ENCODE measurements at places on chromosomes 16 and 17.
A peak's percentile ranks its signal among the peaks of the same experiment; 100 is the strongest.

DNA sequence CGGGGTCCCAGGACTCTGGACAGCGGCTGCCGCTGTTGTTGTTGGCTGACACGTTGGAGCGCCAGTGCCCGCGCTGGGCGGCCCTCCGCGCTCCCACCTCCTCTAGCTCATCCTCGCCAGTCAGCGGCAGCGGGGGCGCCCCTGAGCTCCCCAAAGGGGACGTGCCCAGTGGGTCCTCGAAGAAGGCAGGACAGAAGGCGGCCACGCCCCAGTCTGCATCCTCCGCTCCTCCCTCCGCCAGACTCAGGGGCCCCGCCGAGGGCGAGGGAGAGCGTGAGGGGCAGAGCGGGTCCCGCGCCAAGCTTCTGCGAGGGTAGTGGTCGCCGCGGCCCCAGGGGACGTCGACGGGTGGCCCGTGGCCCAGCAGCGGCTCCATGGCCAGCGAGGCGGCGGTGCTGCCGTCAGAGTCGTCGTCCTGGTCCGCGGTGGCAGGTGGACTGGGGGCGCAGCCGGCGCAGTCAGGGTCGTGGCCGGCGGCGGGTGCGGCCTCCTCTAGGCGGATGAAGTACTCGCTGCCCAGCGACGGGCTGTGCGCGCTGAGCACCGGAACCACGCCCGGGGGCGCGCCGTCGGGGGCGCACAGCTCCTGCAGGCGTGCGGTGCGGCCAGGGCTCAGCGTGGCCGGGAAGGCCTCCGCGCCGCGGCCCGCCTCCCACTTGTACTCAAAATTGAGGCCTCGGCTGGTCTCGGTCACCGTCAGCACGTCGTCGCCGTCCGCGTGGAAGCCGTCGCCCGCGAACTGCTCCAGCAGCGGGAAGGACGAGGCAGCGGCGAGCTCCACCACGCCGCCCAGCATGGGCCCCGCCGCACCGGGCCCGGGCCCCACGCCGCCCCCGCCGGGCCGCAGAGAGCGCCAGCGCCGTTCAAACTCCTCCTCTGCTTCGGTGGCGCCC is 43.2 kb upstream of the PVALEF start:
- no peak for DNase-seq

DNA sequence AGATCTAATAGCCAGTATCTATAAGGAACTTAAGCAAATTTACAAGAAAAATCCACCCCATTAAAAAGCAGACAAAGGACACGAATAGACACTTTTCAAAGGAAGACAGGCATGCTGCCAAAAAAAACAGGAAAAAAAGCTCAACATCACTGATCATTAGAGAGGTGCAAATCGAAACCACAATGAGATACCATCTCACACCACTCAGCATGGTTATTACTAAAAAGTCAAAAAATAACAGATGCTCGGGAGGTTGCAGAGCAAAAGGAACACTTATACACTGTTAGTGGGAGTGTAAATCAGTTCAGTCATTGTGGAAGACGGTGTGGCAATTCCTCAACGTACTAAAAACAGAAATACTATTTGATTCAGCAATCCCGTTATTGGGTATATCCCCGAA is 9.6 kb downstream of the STX8 start:
- DNase-seq = no peak

DNA sequence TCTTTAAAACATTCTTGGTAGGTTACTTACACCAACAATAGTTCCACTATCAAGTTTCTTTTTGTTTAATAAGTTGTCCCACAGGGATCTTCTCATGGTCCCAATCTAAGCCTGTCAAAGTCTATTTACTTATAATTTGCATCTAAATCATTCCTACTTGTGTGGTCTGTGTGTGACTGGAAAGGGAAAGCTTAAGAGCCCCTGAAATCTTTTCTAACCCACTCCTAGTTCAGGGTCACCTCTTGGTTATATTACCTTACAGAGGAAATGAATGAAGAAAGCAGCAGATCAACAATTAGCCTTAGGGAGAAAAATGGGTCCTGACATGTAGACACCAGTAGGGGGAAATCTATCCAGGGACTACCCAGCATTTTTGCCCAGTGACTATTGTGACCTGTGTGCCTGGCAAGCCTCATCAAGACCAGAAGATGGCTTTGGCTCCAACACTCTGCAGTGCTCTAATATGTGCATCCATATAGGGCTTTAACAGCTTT is 110.4 kb upstream of the HAS3 start:
- DNase-seq = peak; percentile 80

DNA sequence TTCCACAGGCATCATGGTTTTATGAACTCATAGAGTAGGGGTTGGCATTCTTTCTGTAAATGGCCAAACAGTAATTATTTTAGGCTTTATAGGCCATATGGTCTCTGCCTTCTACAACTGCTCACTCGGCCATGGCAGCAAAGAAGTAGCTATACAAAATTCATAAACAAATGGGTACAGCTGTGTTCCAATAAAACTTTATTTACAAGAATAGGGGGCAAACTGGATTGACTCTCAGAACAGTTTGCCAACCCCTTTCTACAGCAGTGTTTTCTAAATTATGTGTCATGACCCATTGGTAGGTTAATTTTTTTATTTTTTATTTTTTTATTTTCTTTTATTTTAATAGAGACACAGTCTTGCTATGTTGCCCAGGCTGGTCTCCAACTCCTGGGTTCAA is 20.4 kb downstream of the GOT2 start:
- no peak for DNase-seq

- no peak for DNase-seq
These were observed 16.0 kb upstream of the WIPF2 start for GRCh38 chr17:40203131-40203530.

GRCh38 chr17:17904166-17905035 is 67.6 kb upstream of the SREBF1 start:
- no peak for DNase-seq

DNA sequence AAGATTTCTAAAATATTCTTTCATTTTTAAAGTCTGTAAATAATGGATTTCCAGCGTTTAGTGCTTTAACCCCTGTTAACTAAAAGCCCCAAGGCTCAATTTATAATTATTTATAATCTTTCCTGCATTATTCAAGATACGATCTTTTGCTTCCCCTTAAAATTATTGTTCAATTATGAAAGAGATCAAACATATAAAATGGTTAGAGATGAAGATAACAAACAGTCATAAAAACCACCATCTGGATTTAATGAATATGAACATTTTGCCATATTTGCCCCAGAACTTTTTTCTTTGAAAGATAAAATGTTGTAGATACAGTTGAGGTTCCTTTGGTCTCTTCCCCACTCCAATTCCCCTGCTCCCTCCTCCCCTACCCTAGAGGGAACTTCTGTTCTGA is 17.6 kb downstream of the WWP2 start:
- no peak for DNase-seq

DNA sequence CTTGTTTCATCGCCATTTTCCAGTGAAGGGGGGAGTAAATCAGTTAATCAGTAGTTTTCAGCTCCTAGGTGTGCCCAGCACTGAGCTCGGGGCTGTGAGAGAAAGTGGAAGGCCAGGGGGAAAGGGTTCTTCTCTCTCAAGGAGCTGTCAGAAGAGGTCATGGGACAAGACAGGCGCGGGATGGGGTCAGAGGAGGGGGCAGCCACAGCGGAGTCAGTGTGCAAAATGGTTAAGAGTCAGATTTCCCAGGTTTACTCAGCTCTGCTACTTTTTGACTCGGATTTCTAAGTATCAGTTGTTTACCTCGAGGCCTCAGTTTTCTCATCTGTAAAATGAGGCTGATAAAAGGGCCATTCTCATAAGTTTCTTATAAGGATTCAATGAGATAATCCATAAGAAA is 4.3 kb upstream of the XYLT1 start:
- DNase-seq = no peak

DNA sequence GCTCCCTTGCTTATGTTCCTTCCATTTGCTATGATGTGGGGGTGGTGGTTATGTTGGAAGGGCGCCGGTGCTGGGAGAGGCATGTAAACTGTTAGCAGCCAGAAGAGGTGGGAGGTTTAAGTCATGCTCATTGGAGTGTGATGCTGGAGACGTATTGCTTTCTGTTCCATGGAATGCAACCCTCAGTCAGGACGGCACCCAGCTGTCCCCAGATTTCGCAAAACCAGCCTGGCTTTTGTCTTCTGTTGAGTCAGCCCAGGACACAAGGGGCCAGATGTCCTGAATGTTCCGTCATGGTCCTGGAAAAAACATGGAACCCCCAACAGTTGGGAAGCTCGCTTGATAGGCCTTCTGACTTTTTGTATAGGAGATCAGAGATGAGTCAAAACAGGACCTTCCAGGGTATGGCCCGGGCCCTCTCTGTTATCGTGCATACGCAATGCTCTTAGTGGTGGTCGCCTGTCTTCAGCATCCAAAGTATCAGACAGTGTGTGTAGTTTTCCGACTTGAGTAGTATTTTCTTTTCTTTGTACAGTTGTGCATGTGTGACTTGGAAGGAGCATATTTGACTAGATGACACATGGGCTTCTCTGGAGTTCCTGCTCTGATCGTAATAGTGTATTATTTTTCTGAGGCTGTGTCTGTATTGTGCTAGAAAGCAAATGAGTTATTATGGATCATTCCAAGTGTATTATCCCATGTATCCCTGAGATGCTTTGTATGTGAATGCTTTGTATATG is 201.9 kb downstream of the SNX29 start:
- no peak for DNase-seq

DNA sequence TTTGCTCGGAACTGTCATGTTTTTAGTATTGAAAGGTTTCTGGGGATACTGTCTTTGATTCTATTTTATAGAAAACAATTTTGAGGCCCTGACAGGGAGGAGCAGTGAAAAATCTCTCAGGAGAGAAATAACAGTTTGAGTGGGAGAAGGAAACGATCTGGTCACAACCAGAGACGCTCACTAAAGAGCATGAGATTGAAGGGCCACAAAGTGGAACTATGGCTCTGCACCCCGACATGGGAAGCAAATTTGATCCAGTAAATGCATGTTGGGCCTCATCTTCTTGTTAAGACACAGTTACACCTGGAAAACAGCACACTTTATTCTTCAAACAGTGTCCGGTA is 492 bp downstream of the ERAL1 start:
- DNase-seq = no peak

GRCh38 chr17:4678448-4679026 is 25.4 kb downstream of the PELP1 start:
- DNase-seq = peak; percentile 61

GRCh38 chr16:10881479-10882030 is 4.6 kb downstream of the CIITA start:
- no peak for DNase-seq

DNA sequence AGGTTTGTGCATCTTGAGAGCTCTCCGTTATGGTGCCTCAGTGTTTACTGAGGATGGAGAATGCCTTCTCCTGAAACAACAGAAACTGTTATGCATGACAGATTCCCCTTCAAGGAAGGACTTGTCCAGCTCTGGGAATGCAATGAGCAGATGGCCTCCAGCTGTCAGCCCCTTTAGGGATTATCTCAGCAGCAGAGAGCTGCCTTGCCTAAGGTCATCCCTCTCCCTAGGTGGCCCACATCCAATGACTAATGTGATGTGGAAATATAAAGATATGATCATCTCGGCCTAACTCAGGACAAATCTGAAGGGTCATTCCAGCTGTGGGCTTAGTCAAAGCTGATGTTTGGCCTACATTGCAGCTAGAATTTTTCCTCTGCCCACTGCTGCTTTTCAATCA is 214.3 kb upstream of the N4BP1 start:
- DNase-seq = no peak

- no peak for DNase-seq
These were observed 64.6 kb downstream of the MAP2K4 start for GRCh38 chr17:12085076-12085949.

DNA sequence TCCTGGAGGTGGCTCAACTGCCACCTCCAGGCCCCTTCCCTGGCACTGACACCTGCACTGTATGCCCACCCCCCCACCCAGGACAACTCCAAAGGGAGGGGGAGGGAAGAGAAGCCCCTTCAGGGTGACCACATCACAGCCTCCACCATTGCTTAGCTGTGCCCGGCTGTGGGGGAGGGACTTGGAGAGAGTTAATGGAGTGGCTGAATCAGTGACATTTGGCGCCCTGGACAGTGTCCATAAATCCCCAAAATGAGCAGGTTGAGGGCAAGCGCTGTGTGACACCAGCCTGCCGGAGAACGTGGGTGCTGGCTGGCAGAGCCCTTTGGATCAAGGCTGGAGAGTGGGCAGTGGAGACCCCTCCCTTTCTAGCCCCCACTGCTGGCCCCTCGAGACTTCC is 883 bp downstream of the USH1G start:
- DNase-seq = no peak

GRCh38 chr17:79160980-79161636 is 86.5 kb downstream of the ENGASE start:
- no peak for DNase-seq

DNA sequence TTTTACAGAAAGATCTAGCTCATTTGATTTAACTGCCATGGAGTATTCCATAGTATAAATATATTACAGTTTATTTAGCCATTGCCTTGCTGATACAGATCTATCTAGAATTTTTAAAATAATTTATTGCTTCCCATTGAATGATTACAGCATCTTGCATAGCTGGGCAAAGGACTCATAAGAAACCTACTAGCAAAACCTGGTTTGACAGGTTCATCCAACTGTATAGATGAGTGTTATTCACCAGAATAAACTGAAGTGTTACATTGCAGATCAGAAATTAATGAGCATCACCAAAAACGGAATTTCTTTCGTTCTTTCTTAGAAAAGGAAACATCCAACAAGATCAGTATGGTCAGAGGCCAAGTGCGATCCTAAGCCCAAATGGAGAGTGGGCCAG is 202.2 kb upstream of the CACNG5 start:
- no peak for DNase-seq

- DNase-seq = no peak
These were observed 102.0 kb downstream of the RMI2 start for GRCh38 chr16:11447272-11447671.

DNA sequence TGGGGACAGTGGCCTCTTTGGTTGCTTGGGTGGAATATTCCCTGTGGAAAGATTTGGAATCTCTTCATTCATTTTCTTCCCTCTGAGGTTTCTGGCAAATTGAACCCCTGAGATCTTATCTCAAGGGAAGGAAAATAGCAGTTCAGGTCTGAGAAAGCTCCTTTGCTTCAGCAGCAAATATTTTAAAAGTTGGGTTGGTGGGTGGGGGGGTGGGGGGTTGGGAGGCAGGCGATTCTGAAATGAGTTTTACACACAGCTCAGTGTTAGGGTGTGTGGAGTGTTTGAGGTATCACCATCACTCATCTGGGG is 6.8 kb downstream of the TBX2 start:
- DNase-seq = no peak

DNA sequence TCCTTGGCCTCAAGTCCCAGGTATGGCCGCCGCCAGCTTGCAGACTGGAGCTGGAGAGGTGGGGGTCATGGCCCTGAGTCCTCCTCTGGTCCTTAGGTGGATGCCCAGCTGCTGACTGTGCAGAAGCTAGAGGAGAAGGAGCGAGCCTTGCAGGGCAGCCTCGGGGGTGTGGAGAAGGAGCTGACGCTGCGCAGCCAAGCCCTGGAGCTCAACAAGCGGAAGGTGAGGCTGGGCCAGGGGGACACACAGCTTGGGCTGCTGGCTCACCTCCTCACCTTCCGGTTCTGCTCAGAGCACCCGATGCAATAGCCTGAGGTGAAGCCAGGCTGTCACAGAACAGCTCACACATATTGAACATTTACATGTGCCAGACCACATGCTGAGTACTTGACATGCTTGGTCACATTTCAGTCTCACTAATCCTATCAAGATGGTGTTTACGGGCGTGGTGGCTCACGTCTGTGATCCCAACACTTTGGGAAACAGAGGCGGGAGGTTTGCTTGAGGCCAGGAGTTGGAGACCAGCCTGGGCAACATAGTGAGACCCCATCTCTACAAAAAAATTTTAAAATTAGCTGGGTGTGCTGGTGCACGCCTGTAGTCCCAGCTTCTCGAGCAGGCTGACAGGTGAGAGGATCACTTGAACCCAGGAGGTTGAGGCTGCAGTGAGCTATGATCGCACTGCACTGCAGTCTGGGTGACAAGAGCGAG is 7.4 kb downstream of the RNF40 start:
- no peak for DNase-seq
